NK-92 treated with Interleukin-12 subunit alpha and Interleukin-12 subunit beta, amount 100 ng/mL, for 24 hours (cell line): ENCODE measurements at places on chromosomes 12 and 14.

- peak; percentile 15 for DNase-seq
Observed at GRCh38 chr12:6688543-6688998, 604 bp downstream of the ZNF384 start.

DNA sequence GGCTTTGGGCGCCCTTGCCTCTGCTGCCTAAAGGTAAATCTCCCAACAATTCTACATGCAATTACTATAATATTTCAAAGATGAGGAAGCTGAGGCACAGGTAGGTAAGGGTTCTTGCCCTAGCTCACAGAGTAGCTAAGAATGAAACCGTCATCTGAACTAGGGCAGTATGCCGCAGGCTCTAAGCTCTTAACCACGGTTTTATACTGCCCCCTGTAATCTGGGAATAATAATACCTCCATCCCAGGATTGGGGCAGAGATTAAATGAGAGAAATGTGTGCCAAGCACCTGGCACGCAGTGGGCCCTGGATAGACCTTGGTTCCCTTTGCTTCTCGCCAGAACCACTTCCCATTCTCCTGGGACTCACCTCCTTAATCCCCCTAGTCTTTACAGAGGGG lies 1.5 kb upstream of the HRK start:
- no peak for DNase-seq

GRCh38 chr14:103186241-103186822 lies 63.1 kb downstream of the TNFAIP2 start:
- no peak for DNase-seq

DNA sequence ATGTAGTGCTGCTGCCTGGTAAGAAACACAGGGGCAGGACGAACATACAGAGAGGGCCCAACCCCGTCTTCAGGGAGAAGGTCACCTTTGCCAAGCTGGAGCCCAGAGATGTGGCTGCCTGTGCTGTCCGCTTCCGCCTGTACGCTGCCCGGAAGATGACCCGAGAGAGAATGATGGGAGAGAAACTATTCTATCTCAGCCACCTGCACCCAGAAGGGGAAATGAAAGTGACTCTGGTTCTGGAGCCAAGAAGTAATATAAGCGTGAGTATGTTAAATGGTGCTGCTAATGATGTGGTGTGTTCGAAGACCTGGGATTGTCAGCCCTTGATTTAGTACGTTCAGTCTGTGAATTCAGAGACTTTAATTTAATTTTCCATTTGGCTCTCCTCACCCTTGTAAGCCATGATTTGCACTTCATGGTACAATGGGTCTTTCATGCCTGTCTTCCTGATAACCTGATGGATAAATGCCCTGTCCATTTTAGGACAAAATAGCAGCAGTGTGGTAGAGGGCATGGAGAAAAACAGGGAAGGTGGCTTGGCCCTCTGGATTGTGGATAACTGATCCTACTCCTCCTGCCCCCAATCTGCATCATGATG lies 318.9 kb downstream of the SNAPC1 start:
- DNase-seq, result no peak

GRCh38 chr12:52679875-52680274 lies 332 bp downstream of the KRT1 start:
- DNase-seq, result no peak
